Daoy (cell line): ENCODE measurements at places on chromosomes 13 and 19. TPM values are rescaled to one million over a fixed set of nuclear protein-coding genes. Genes with fewer than 3 reads are reported as not detected.

The MTUS2 gene
- under 0.01 and 0.21 TPM in 2 replicates for total RNA-seq

The KIR3DL2 gene
- total RNA-seq = not detected in 2 replicates

DNA sequence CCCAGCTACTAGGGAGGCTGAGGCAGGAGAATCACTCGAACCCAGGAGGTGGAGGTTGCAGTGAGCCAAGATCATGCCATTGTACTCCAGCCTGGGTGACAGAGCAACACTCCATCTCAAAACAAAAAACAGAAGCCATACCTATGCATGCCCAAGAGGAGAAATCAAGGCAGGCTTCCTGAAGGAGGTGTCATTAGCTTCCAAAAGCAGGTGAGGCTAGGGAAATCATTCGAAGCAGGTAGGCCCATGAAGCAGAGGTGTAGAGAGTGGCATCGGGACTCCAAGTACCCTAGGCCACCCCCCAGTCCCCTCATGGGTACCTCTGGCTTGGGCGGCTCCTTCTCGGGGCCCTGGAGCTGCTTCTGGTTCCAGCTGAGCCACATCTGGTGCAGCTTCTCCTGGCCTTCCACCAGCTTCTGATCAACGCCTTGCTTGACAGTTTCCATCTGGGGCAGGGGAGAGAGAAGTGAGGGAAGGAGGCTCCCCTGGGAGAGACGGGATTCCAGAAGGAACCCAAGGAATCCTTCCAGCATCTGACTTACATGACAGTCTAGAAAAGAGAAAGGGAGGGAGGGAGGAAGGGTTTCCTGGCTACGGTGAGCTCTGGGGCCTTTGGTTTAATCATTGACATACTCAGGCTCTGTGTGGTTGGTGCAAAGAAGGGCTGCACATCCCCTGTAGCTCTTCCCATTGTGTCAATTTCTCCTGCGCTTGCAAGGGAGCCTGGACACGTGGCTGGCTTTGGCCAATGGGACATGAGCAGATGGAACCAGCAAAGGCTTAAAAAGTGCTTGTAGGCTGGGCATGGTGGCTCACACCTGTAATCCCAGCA lies 13.1 kb upstream of the TICAM1 start:
- no peak for DNase-seq

DNA sequence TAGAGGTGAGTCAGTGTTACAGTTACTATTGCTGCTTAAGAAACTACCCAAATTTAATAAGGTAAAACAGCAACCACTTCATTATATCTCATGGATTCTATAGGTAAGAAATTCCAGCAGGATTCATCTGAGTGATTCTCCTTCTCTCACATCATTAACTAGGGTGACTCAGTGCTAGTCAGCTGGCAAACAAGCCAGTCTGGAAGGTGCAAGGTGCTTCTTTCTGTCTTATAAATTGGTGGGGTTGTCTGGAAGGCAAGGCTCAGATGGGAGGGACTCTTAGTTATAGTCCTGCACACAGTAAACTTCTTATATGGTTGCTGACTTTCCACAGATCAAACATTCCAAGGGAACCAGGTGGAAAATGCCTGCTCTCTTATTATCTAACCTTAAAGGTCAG lies 484.5 kb downstream of the GPC5 start:
- no peak for DNase-seq

- no peak for DNase-seq
Observed at GRCh38 chr19:32646556-32646955, 28.4 kb downstream of the ANKRD27 start.

DNA sequence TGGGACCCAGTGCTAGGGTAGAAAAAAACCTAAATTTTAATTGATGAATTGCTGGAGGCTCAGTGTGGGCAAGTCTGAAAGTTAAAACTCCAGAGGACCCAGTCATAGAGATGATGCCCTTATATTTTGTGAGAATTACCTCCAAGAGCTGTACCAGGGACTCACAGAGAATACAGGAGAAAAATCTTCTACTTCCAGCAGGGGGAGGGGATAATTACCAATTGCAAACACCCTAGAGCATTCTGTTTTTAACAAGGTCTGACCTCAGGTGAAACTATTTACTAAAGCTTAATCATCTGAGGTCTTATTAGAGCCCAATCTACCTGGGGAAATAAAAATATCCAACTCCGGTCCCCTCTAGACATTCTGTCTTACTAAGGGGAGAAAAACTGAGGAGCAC lies 994.7 kb upstream of the MIR17HG start:
- no peak for DNase-seq

GRCh38 chr13:96274046-96274445 lies 184.1 kb downstream of the HS6ST3 start:
- DNase-seq = peak; percentile 7
